Stimulated activated CD8-positive, alpha-beta memory T cell treated with anti-CD3 and anti-CD28 coated beads, Interleukin-2, amount 100 ng/mL, for 1 hour (primary cell): ENCODE measurements at places on chromosomes 13 and 19.

- DNase-seq: no peak
These were observed 898.7 kb downstream of the UQCRFS1 start for GRCh38 chr19:28314287-28314686.

DNA sequence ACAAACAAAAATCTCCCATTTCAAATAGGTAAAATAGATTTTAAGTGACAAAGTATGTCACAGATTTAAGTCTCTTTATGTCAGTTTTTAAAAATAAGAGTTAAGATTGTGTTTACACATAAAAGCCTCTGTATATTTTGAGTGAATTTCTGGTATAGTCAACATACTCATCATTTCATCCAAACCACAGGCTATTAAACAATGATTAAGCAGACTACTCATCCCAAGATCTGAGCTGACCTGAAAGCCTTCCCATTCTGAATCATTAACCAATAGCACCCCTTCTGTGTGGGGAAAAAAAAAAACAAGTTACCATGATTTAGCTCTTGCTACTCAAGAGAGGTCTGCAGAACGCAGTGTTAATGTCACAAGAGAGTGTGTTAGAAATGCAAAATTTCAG, 284.4 kb upstream of the NBEA start:
- no peak for DNase-seq

DNA sequence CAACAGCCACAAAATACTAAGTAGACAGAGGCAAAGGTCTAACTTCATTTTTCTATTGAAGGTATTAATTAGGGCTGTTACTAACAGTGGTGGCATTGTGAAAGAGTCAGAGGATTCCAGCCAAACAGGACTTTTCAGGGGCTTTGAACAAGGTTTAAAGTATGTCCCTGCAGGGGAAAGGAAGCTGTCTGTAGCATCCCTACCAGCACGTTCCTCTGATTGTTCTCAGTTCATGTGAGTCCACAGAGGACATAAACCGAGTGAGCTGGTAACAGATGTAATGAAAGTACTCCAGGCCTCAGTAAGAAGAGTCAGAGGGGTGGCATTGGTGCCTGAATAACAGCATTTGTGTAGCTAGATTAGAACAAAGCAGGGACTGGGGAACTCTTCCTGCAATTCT, 15.3 kb upstream of the SPATA13 start:
- DNase-seq: no peak

DNA sequence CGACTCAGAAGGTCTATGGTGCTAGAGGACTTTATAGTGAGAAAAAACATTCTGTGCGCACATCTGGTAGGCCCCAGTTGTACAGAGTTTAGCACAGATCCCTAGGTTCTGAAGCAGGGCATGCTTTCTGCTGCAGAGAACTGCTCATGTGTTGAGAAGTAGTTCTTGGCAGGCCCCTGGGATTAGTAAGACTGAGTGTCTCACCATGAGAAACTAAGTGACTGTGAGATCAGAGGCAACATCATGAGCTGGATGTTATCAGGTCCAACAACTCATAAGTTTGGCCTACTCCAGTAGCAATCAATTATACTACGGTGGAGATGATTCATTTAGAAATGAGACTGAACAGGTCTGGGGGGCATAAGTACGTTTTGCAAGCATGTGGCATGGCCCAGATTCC, 507.4 kb upstream of the KLF12 start:
- DNase-seq: no peak

- DNase-seq: no peak
These were observed 144.9 kb downstream of the KLF12 start for GRCh38 chr13:73989244-73989843.

DNA sequence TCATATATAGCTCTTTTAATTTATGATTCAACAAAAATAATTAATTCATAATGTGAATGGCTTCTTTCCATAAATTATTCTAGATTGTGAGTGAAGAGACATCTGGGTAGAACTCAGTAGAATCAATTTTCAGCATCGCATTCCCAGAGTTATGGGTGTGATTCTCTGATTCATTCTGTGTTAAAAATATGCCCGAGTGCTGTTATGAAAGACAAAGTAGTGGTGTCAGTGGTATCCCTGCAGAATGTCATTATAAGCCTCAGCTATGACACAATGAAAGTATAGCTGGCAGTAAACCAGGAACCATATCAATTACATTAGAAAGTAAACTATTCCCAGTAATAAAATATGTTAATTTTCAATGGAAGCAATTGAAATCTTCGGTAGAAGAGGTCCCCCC, 480.5 kb upstream of the SLITRK1 start:
- no peak for DNase-seq

DNA sequence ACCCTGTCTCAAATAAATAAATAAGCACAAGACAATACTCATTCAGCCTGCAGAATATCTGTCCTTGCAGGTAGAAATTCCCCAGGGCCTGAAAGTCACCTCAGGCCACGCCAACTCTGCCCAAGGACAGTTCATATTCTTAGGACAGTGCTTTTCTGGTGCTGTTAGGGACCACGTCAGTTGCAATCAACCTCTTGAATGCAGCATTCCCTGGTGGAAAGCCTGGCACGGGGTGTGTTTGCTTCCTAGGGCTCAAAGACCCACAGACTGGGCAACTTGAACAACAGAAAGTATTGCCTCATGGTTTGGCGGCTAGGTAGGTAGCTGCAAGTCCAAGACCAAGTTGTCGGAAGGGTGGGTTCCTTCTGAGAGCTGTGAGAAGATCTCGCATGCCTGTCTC, 160.3 kb downstream of the KCTD15 start:
- no peak for DNase-seq

GRCh38 chr19:53812335-53812734, 11.8 kb downstream of the NLRP12 start:
- DNase-seq: no peak

DNA sequence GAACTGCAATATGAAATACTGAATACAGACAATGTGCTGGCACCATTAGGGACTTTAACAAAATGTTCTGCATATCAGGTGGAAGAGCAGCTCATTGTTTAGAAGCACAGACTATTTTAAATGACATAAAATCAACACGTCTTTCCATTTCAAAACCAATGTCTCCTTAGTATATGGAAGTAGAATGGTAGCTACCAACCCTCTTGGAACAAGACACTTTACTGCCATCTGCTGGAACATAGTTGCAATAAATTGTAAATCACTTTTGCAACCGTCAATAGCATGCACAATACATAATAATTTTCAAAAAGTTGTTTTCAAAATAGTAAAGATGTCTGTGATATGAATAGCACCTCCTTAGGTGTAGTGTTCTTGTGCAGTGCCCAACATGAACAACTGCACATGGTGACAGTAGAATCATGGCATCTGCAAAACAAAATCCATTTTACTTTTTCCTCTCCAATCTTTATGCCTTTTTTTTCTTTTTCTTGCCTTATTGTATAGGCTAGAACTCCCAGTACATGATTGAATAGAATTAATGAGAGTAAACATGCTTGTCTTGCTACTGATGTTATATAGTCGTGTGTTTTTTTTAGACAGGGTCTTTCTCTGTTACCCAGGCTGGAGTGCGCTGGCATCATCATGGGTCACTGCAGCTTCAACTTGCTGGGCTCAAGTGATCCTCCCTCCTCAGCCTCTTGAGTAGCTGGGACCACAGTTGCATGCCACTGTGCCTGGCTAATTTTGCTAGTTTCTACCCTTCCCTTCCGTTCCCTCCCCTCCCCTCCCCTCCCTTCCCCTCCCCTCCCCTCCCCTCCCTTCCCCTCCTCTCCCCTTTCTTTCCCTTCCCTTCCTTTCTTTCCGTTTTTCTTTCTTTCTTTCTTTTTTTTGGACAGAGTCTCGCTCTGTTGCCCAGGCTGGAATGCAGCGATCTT, 7.8 kb upstream of the LYPD5 start:
- DNase-seq: no peak

DNA sequence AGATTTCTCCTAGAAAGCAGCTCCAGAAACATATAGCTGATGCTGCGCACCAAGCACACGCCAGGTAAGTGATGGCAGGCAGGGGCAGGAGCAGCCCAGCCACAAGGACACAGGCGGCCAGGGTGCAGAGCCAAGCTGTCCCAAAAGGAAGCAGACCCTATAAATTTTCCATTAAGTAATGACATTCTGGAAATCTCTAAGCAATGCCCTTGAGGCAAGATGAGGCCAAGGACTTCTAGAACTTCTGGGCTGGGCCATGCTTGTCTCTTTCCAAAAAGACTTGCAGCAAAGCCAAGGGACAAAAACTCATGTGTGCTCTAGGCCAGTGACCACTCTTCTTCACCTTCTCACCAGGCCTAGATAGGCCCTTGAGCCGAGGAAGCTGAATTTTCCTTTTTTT, 42.2 kb upstream of the EPHX3 start:
- DNase-seq: no peak

DNA sequence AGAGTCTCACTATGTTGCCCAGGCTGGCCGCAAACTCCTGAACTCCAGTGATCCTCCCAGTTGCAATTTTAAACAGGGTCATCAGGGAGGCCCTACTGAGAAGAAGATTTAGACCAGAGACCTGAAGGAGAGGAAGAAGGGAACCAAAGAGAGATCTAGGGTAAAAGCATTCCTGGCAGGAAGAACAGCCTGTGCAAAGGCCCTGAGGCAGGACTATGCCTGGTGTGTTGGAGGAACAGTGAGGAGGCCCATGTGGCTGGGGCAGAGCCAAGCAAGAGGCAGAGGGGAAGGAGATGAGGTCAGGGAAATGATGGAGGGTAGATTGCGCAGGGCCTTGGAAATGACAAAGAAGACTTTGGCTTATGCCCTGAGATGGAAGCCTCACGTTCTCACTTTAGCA, 34.5 kb downstream of the TINCR start:
- no peak for DNase-seq
